NCI-H2029 (cell line): ENCODE measurements at places on chromosomes 1 and 21.

GRCh38 chr1:57966340-57966739 is 542.5 kb upstream of the DAB1 start:
- DNase-seq = no peak

DNA sequence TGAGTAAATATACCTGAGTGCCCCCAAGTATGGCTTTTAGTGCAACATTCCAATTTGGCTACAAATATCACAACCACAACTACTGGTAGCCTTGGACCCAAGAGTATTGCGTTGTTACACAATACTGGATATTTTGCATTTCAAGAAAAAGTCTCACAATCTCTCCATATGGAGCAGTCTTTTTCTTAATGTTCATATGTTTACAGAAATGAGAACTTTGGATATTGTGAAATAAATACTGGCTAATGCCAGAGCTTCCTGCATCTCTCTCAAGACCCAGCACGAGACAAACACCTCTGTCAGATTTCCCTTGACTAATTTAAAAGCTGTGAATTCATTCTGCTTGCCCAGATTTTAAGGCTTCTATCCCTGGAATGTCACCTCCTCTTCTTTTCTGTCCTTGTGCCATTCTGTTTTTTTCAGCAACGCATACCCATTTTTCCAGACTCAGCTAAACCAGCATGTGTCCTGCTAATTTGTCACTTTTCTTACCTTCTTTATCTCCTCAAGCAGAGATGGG is 136.2 kb upstream of the BACE2 start:
- no peak for DNase-seq

GRCh38 chr1:248736977-248737376 is 18.6 kb downstream of the LYPD8 start:
- DNase-seq = no peak

GRCh38 chr1:160670701-160671100 is 23.9 kb upstream of the SLAMF1 start:
- DNase-seq = no peak

DNA sequence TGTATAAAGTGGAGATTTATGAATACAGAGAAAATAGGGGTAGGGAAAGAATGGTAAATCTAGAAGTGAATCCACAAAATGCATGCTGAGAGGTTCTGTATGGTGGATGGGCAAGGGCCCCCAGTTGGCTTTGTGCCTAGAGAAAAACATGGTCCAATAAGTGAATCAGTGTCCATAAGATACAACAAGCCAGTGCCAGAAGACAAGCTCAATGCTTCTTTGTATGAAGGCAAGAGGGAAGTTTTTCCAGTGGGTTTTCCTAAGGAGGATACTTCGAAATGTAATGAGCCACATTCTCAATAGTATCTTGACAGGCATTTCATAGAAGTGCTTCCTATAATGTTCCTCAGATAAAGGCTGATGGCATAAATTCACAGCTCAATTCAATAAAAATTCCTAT is 169.4 kb upstream of the HMCN1 start:
- DNase-seq = no peak

DNA sequence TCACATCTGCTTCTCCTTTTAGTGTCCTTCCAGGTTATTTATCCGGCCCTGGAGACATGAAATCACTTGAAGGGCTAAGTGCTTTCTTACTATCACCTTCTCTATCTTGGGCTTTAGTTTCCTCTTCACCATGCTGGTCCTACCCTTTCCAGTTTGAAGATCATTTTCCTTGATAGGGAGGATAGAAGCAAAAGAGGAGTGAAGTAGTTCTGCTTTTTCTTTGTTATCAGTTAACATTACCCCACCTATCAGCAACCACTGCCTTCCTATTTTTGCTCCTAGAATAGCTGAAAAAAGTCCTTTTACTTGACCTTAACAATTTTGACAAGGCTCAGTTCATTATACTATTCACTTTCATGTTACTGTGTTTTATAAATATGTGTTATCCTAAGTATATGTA is 19.4 kb downstream of the RGL1 start:
- DNase-seq = no peak

DNA sequence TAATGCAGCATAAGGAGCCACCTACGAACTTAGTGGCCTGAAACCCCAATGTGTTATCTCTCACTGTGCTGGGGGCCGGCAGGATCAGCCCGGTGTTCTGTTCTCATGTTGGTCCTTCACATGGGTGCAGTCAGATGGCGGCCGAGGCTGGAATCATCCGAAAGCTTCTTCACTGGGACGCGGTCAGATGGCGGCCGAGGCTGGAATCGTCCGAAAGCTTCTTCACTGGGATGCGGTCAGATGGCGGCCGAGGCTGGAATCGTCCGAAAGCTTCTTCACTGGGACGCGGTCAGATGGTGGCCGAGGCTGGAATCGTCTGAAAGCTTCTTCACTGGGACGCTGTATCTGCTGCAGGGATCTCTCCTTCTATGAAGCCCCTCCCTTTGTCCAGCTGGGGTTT is 12.6 kb upstream of the PCBP3 start:
- DNase-seq = no peak

- DNase-seq = no peak
These were observed 30.1 kb downstream of the SLC66A1 start for GRCh38 chr1:19342062-19342750.

GRCh38 chr1:109877317-109877771 is 33.3 kb upstream of the CSF1 start:
- DNase-seq = no peak

DNA sequence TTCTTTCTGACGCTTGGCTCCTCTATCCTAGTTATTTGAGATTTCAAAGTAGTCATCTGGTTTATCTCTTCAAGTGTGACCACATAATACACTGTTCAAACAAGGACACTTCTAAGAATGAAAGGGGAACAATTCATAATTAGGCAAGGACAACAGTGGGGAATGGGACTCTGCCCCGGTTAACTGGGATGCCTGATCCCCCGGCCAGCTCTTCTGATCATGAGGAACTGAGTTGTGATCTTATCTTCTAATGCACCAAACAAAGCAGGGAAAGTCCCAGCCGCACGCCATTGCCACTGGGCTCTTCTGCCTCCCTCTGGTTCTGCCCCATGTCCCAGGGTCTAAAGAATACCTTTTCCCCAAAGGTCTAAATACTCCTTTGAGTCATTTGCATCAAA is 158.2 kb upstream of the IRF2BP2 start:
- no peak for DNase-seq

DNA sequence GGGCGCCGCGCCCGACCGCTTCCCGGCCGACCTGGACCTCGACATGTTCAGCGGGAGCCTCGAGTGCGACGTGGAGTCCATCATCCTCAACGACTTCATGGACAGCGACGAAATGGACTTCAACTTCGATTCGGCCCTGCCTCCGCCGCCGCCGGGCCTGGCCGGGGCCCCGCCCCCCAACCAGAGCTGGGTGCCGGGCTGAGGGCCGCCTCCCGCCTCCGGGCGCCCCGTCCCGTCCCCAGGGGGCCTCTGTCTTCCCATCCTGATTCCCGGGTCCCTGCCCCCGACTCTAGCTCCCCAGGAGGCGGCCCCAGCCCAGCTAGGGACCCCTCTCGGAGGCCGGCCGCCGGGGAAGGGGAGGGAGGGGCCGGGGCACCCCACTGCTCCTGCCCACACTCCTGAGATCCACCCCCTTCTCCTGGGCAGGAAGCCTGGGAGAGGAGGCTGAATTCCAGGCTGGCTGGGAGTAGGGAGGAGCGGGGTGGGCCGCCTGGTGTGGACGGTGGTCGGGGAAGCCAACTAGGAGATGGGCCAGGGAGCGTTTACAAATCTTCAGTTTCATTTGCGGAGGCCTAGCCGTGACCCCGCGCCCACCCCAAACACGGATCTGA is 21.4 kb downstream of the FOXO6 start:
- no peak for DNase-seq

GRCh38 chr1:239898062-239898730 is 193.5 kb upstream of the FMN2 start:
- DNase-seq = peak; percentile 18

DNA sequence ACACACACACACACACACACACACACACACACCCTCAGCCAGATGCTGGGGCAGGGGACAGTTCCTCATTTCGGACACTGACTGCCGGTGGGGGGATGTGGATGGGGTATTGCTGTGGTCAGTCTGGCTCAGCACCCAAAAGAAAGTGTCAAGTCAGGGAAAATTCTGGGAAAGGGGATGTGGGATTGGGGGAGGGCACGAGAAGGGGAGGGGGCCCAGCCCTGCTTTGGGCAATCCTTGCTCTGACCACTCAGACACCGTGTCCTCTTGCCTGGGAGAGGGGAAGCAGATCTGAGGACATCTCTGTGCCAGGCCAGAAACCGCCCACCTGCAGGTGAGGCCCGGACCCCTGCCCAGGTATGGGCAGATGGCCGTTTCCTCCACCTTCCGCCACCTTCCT is at the start of gene C1QC:
Gene C1QC (plus strand): TSS at position 253 of the 400 bp plus-strand sequence. CDS start 391 bp downstream, outside the sequence.
- no peak for DNase-seq

- DNase-seq = no peak
These were observed 25.9 kb downstream of the UTP25 start for GRCh38 chr1:209853676-209854075.

GRCh38 chr21:43323244-43324005 is 103.5 kb downstream of the SIK1 start:
- DNase-seq = peak; percentile 71

DNA sequence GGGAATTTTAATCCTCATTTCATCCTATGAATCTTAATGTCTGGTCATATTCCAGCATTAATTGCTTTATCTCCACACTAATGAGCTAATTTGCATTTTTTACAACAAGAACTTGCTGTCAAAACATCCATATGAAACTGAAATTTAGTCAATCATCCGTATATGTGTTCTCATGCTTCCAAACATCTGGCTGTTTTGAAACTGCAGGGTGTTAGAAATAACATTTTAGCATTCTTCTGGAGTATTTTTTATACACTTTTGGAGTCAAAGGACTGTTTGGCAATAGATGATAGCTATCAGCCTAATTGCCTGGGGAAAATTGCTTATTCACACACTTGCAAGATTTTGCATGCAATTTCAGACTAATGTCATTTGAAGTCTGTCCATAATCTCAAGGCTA is 1639.3 kb downstream of the KCNT2 start:
- no peak for DNase-seq

GRCh38 chr21:25307489-25307888 is 299.8 kb downstream of the MRPL39 start:
- DNase-seq = no peak

DNA sequence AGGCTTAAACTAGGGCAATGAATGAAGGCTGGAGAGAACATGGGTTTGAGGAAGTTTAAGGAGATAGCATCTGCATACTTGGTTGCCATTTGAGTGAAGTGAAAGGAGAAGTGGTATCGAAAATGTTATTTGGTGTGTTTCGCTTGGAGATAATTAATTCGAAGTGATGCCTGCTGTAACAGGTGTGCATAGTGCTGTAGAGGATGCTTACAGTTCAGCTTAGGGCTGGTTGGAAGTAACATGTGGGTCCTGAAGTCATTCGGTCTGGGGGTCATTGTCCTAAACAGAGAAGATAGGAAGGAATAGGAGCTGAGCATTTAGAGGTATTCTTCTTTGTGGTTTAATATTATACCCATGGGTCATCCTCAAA is 301 bp upstream of the NUDT17 start:
- DNase-seq = no peak

DNA sequence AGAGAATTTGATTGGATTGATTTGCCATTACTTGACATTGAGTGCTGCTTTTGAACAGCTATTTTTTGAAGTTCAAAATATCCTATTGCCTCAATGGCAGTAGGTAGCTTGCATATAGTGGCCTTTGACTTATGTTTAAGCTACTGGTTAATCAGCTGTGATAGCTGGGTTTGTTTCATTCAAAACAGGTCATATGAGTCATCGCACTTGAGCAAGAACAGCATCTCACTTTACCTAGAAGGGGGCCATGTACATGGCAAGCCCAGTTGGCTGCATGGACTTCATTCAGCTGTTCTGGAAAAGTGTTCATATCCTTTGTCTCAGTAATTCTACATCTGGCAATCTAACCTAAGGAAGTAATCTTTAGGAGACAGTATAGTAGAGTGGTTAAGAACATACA is 29.0 kb upstream of the ARID1A start:
- DNase-seq = no peak

GRCh38 chr1:228136901-228137300 is 3.2 kb upstream of the GUK1 start:
- DNase-seq = no peak
